ENCODE measurements at places on chromosomes 1 and 21. TPM values are rescaled to one million over a fixed set of nuclear protein-coding genes. Genes with fewer than 3 reads are reported as not detected.

Gene CELA3A
- not detected for total RNA-seq

DNA sequence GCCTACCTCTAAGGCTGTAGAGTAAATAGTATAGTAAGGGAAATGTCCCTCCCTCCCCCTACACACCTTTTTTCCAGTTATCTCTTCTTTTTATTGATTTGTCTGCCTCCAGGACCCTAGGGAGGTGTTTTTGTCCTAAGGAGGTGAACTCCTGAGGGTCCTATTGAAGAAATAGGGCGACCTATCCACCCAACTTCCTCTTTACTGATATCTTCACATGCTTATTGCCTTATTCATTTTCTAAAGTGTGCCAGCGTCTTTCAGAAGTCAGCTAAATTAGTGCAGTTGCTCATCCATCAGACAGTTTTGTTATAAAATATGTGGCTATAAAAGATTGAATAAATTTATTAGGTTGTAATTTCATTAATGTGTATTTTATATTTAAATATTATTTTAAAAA lies 5.9 kb downstream of the BACH1 start:
- DNase-seq = no peak

- DNase-seq = no peak
Measured at GRCh38 chr1:159839116-159839849, 12.6 kb downstream of the SLAMF8 start.

Gene GUCA2A
- total RNA-seq = not detected

All from occipital lobe (tissue), 3 donors.